Cortex of kidney (tissue), 1 donor: ENCODE measurements at places on chromosomes 12 and 14.

DNA sequence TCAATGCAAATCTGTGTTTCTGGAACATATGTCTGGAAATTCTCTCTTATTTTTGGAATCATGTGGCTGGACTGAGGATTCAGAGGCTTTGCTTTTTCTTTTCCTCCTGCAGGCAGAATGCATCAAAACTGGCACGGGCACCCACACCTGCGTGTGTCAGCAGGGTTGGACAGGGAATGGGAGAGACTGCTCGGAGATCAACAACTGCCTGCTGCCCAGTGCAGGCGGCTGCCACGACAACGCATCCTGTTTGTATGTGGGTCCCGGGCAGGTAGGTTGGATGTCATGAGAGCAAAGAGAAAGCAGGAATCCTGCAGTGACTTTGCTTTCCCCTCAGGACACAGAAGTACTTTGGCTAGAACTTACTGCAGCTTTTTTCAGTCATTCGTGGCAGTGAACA lies 90.3 kb downstream of the STAB2 start:
- no peak for DNase-seq

DNA sequence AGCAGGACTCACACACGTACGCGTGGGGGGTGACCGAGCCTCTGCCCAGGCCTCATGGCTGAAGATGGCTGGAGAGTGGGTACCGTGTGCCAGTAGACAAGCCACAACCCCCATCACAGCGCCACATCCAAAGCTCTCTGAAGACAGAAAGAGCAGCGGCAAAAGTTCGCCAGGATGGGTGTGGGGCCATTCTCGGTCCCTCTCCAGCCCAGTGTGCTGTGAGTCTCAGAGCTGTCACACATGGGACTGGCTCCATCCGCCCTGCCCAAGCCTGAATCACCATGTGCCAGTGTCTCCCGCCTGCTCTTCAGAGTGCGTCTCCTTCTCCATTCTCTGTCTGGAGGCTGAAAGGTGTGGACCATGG lies 5.7 kb downstream of the TMEM179 start:
- DNase-seq: no peak

DNA sequence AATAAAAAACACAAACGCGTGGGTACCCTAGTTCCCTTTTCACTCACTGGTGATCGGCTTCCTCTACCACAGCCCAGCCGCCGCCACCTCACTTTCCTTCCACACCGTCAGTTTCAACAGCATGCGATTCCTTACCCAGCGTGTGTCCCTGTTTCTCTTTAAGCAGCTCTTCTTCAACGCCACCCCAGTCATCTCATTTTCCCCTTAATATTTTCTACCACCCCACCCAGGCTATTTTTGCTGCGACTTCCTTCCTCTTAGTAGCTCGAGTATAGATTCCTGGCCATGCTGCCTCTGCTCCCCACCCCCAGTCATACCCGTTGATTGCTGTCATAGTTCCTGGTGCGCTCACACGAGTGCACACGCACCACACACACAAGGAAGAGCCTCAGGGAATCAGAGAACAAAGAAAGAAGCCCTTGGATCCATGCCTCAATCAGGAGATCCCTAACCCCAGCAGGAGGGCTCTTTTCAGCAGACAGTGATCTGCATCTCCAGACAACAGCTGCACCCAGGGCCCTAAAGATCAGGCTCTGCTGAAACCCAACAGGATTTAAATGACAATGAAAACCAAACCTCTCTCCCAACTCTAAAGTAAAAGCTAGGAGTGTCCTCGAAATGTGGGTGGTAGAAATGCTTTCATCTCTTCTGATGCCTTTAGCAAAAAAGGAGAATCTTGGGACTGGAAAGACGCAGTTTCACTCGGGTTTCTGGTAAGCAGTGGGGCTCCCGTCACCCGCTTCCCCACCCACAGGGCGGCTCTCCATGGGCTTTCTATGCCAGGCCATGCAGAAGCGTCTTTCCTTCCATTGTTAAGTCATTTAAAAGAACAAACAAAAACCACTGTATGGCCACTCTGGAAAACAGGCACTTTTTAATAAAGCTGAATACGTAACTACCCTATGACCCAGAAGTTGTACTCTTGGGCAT lies 23.8 kb downstream of the VPS37B start:
- no peak for DNase-seq

DNA sequence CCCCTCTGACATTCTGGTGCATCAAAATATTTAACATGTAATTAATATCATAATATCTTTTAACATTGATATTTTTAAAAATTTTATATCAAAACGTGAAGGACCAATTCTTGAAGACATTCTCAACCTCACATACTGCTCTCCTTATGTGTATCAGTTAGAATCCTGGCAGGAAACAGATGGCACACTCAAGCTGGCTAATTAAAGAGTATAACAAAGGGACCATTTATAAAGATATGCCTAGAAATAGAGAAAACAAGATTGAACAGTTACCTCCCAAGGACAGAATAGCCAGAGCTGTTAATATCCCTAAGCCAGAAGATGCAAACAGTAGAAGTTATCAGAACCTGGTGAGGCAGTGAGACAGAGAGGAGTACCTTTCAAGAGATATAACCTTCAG lies 368.7 kb downstream of the NELL2 start:
- no peak for DNase-seq

- DNase-seq: no peak
These were observed 848 bp downstream of the CTDSP2 start for GRCh38 chr12:57845478-57846284.

- DNase-seq: no peak
These were observed 23.8 kb upstream of the PPP1CC start for GRCh38 chr12:110766311-110767154.

GRCh38 chr14:94536836-94537235 lies 24.4 kb upstream of the SERPINA4 start:
- no peak for DNase-seq

GRCh38 chr12:12240662-12241340 lies 26.0 kb downstream of the LRP6 start:
- no peak for DNase-seq

GRCh38 chr14:92500491-92500941 lies 13.1 kb upstream of the RIN3 start:
- DNase-seq: no peak

DNA sequence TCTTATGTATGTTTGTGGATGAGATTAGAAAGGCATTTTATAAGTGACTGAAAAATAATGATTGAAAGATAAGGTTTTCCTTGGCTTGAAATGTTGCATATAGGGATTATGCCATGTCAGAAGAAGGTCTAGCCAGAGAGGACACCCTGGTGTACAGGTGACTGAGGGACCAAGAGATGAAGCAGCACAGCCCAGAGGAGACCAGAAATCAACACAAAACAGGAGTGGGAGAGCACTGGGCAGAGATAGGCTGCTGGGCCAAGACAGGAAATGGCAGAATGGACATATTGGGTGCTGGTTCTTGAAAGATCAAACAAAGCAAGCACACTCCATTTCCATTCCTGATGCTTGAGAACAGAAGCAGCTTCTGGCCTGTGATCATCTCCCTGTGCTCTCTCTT lies 24.4 kb upstream of the FRMD6 start:
- DNase-seq: no peak

DNA sequence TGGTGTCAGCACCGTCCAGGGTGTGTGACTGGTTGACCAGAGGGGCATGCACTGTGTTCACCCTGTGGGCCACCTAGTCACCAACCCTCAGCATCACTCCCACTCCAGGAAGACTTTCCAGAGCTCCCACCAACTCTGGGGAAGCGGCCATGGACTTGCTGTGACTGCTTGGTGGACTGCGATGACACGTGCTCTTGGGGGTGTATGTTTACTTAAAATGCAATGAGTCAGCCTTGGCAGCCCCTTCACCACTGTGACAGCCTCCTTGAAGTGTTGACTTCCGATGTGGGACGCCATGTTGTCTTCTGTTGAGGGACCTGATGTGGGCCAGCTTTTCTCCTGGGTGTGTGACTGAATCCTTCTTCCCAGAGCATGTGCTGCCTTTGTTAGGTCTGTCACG lies 151.1 kb upstream of the RTL1 start:
- DNase-seq: no peak

- no peak for DNase-seq
These were observed 23.2 kb downstream of the BORCS5 start for GRCh38 chr12:12379831-12380730.

DNA sequence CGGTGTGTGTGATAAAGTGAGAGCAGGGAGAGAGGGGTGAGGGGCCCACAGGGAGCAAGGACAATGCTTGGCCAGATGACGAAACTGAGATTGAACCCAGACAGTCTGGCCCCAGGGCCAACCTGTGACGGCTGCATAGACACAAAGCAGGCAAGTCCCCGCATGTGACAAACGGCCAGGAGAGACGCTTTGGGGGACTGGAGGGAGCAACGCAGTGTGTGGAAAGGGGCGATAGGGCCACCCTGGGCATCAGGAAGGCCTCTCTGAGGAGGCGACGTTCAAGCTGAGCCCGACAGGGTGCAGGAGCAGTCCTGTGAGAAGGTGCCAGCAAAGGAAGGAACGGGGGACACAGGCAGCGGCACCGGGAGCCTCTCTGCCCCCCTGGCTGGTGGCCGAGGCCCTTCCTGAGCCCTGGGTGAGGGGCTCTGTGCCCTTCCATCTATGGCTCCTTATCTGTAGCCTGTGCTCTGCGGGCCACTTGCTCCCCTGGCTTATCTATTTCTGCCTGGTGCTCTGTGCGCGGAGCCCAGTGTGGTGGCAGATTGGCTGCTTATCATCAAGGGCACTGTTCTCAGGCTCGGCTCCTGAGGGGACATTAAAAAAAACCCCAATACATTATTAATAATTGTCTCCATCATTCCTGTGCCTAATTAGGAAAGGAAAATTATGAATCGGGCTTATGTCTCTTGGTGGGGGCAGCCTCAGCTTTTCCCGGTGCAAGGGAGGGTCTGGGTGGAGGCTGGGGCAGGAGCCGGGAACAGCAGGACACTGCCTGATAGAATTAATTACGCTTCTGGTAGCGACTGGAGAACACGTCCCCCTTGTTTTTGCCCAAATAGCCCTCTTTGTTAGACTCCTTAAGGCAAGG lies 39.8 kb downstream of the PRIMA1 start:
- DNase-seq: no peak

DNA sequence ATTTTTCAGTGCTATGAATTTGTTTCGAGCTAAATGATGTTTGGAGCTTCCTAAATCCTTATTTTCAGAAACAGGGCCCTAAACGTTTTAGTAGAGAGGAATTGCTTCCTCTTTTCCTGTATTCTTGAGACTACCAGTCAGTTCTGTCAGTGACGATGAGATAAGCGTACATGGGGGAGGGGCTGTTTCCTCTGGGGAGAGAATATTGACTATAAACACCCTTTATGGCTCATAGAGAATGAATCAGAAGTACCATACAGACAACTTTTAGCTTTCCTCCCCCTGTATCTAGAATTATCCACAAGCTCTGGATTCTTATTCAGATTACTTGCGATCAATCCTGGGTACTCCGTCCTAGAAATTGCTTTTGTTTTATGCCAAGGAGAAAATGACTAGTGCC lies 5.1 kb downstream of the TBK1 start:
- no peak for DNase-seq

DNA sequence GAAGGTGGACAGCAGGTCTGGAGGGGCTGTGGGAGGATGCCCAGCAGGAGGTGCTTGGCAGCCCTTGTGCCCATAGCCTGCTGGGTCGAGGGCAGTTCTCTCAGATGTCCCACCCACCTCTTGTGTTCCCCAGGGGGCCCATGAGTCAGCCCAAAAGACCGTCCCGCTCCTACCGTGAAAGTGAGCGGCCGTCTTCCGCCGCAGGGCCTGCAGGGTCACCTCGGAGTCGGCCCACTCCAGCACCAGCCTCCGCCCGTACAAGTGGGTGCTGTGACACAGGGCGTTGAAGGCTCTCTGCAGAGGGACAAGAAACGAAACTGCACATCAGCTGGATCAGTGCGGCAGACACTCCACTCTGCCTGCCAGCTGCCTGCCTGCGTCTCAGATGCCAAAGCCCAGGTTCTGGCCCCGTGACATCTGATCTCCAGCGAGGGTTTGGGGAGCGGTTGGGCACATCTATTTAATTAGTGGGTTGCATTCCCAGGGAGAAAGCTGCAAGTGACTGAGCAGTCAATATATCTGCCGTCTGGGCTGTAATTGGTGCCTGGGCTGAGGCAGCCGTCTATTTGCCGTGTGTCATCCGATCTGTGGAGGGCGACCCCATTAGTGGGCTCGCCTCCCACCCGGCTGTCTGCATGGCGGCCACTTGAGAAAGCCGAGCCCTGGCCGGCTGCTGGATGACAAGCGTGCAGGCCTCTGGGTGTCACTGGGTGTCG lies 121.5 kb downstream of the RBM19 start:
- no peak for DNase-seq

- no peak for DNase-seq
These were observed 65.7 kb downstream of the PRKD1 start for GRCh38 chr14:29861996-29862395.

DNA sequence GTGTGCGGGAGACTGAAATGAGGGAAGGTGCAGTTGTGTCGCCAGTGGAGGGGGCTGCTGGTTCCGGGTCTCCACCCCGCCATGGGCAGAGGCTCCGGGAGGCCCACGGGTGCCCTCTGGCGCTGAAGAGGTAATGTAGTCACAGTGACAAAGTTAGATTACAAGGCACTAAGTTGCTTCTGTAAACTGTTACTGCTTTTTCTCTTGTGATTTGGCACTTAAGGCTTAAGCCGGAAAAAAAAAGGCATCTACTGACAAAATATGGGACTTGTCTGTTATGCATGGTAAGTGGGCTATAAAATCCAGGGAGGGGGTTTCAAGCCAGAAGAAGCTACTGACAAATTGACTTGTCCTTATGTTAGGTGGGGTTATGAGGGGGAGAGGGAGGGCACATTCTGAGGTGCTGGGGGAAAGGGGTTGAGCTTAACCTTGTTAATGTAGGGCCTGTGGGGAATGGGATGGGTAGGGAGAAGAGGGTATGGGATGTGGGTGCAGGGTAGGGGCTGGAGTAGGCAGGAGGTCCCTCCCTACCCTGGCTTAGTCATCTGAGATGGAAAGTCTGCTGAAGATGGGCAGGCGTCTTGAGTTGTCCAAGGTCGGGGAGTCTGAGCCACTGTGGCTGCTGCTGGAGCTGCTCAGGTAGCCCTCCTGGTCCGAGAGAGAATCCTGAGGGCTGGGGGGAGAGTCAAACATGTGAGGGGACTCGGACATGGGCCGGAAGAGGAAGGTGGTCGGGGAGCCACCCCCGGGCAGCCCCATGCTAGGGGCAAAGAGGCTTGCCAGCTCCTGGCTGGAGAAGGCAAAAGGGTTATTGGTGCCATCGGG lies 3.7 kb downstream of the ZFP36L1 start:
- no peak for DNase-seq
